Activated CD4-positive, alpha-beta T cell treated with anti-CD3 and anti-CD28 coated beads, Interleukin-2, Interleukin-6, amounts not matched to agents 100 ng/mL and 50 ng/mL, durations not matched to agents 16 hours and 8 hours (primary cell): ENCODE measurements at places on chromosomes 7 and 10.

DNA sequence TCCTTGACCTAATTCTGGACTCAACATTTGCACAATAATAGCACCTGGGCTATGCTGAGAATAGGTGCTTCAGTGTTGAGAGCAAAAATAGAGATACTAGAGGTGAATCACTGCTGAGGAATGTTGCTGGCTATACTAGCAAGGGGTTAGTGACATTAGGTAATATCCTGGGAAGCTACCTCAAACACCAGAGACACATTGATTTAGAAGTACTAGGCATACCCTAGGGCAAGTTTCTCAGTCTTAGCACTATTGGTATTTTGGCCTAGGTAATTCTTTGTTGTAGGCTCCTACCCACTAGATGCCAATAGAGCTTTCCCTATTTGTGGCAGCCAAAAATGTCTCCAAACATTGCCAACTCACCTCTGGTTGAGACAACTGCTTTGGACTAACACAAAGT is 484.0 kb upstream of the MBL2 start:
- no peak for DNase-seq

- DNase-seq, result no peak
Observed at GRCh38 chr7:48617993-48618392, 306.4 kb upstream of the CDC14C start.

DNA sequence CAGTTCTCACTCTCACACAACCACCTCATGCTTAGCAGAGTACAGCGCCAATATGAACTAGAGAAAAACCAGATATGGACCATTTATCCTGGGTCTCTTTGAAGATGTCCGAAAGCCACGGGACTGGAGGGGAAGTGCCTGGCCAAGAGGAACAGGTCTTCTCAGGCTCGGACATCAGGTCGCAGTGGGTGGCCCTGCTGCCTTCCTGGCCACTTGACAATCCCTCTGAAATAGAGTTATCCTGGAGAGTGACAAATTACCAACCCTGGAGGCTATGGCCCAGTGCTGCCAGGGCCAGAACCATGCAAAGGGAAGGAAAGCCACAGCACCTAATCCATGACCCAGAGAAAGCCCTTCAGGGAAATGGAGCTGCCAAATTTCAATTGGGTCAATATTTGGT is 646.8 kb upstream of the NRP1 start:
- no peak for DNase-seq

- no peak for DNase-seq
Observed at GRCh38 chr7:9516662-9517061, 1083.3 kb downstream of the NXPH1 start.

DNA sequence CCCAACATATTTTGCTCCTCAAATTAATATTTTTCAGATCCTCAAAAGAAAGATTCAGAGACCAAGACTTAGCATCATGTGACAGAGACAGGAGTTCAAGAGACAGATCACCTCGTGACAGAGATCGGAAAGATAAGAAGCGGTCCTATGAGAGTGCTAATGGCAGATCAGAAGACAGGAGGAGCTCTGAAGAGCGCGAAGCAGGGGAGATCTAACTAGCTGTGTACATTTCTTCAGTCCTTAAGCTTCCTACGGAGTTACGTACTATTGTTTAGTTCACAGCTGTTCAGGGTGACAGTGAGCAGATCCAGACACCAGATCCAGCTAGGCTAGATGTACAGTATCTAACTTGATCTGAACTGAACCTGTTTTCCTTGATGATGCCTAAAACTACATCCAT is 61.3 kb downstream of the KLRG2 start:
- no peak for DNase-seq

DNA sequence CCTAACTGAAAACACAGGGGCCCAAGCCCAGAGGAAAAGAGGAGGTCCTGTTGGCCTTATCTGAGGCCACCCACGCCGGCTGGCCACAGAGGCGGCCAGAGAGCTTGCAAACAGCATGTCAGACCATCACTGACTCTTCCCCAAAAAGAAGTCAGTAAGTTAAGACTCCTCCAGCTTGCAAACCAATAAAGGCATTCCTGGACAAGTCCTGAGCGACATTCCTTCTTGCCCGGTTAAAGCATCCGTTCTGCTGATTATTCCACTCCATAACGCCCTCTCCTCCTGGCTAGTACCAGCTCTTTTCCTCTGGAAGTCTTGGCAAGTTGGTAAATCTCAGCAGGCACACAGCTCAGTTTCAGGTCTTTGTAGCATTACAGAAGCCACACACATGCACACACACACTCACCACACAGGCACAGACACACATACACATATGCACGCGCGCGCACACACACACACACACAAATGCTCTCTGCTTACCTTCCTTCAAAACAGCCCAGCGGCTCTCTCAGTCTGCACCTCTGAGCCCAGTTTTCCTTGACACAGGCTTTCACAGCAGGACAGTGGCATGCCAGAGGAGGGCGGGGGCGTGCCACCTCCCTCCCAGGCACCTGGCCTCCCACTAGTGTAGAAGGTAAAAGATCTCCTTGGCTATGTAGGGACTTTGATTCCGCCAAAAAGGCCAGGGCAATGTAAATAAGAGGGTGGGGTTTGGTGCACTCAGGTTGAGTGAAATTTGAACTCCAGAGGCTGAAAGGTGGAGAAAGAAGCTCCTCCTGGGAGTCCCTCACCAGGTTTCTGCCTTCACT is 201.4 kb downstream of the TNS3 start:
- no peak for DNase-seq

GRCh38 chr10:75841266-75841665 is 409.8 kb downstream of the LRMDA start:
- DNase-seq, result no peak

GRCh38 chr7:108079648-108080591 is 50.2 kb downstream of the LAMB4 start:
- DNase-seq, result no peak

- DNase-seq, result no peak
Observed at GRCh38 chr10:113959383-113959760, 84.3 kb upstream of the ADRB1 start.

- DNase-seq, result no peak
Observed at GRCh38 chr7:151918510-151918843, 37.8 kb upstream of the GALNTL5 start.

DNA sequence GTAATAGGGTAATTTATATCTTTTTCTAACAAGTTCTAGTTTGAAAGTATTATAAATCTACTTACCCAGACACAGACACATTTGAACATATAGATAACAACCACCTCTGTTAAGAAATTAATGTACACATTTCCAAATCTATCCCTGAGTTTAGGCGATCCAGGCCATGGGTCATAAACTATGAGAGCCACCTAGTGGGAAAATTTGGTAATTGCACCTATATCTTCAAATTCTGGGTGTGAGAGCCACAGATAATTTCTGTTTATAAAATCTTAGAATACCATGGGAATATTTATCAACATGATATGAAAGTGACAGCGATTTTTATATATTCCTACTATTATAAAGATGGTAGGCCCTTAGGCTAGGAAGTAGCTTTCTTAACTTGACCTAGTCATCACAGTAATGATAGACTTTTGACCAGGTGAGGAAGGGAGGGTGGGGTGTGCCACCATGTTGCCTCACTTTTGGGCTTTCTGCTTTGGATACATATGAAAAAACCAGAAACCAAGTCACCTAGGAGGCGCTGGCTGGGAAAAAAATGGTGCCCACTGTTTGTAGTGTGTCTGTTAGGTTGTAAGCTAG is 8.0 kb upstream of the EPHA1 start:
- DNase-seq, result peak; percentile 59

- DNase-seq, result no peak
Observed at GRCh38 chr7:154310114-154310513, 257.9 kb downstream of the DPP6 start.

DNA sequence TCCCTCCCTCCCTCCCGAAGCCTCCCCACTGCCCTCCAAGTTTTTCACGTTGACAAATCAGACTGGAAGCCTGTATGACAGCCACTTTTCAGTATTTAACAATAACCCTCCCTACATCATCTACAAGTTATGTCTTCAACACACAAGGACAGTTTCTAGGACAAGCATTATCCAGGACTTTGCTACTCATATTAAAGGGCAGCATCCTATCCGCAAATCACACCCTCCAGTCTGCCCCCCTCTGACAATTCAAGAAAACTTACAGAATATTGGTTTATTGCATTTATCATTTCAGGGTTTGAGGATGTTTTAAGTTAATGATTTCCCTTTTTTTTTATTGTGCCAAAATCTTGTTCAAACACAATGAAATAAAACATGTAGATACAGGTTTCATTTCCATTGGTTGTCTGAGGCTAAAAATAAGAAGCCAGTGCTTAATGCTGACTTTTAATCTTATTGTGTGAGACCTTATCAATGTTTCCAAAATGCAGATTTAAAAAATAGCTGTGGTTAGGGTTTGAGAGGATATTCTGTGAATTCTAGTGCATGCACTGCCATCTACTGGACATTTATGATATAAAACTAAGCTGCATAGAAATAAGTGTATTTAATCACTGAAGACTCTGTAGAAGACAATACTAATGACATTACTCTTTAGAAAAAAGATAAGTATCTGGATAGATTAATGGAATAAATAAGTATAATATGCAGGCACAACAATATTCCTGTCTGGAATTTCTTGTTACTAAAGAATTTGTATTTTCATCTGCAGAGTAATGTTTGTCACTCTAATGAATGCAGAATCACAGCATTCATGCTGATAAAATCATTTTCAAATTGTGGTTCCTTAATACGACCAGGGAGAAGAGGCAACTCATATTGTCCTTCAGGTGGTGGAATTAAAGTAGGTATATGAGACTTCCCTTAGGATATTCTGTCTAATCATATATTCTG is 64.1 kb downstream of the CAV1 start:
- peak; percentile 58 for DNase-seq
